ENCODE measurements at places on chromosomes 4 and X. TPM values are rescaled to one million over a fixed set of nuclear protein-coding genes. Genes with fewer than 3 reads are reported as not detected.

PDE5A gene
- 30.7 TPM for total RNA-seq

UGT2A1 gene
- not detected for total RNA-seq

- DNase-seq = no peak
These were observed 62.6 kb downstream of the SORCS2 start for GRCh38 chr4:7254736-7255487.

- no peak for DNase-seq
These were observed 39.2 kb downstream of the AFAP1 start for GRCh38 chr4:7900334-7900909.

- no peak for DNase-seq
These were observed 7.9 kb downstream of the HTRA3 start for GRCh38 chr4:8277356-8278008.

DNA sequence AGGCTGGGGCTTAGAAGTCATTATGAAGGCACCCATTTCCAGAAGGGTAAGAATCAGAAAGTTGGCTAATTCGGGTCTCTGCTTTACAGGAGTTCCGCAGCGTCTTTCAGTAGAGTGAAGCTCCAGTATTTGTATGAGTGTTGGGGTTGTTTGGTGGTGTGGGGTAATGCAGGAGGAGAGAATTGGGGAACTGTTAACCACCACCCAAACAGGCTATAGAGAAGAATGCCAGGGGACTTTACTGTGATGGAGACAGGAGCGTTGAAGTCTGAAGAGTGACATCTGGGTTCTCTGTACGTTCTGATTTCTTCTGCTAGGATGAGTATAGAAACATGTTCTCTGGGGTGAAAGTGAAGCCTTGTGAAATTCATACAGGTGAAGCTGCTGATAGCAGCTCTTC, 96.3 kb downstream of the TBL1X start:
- DNase-seq = no peak

DNA sequence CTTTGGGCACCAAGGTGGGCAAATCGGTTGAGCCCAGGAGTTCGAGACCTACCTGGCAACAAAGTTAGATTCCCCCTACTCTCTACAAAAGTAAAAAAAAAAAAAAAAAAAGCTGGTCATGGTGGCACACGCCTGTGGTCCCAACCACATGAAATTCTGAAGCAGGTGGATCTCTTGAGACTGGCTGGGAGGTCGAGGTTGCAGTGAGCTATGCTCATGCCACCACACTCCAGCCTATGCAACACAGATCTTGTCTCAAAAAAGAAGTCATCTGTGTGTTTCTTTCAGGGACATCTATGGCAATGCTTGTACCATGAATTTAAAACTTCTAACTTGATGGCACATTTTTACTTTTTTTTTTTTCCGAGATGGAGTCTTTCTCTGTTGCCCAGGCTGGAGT, 55.3 kb downstream of the UGT2A2 start:
- no peak for DNase-seq

- DNase-seq = no peak
These were observed 29.6 kb upstream of the CHRNA9 start for GRCh38 chr4:40305328-40306170.

DNA sequence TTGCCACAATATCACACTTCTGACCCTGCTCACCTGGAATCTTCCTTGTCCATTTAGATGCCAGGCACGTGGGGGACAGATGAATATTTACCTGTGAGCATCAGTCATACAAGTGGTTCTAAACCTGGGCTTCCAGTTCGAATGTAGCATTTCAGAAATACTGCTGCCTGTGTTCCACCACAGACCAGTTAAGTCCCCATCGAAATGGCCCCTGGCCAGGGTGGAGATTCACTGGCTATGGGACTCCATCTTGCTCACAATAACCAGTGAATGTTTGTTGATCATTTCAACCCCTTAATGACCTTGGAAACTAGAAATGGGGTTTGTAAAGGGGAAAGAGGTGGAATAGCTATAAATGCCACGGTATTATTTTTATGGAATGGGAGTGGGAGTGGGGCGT, 73.8 kb downstream of the CLDN34 start:
- DNase-seq = no peak

DNA sequence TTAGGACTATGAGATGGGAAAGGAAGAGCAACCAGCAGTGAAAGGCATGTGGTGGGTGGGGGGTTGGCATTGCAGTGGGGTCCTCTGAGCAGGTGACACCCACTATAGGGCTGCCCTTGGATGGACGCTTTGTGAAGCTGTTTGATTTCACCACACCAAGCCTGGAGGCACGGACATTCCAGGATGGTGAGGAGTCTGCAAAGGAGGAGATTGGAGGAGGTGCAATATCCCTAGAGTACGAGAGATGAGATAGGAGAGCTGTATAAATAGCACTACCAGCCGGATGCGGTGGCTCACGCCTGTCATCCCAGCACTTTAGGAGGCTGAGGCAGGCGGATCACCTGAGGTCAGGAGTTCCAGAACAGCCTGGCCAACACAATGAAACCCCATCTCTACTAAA, 42.3 kb downstream of the SHOX start:
- DNase-seq = no peak

DNA sequence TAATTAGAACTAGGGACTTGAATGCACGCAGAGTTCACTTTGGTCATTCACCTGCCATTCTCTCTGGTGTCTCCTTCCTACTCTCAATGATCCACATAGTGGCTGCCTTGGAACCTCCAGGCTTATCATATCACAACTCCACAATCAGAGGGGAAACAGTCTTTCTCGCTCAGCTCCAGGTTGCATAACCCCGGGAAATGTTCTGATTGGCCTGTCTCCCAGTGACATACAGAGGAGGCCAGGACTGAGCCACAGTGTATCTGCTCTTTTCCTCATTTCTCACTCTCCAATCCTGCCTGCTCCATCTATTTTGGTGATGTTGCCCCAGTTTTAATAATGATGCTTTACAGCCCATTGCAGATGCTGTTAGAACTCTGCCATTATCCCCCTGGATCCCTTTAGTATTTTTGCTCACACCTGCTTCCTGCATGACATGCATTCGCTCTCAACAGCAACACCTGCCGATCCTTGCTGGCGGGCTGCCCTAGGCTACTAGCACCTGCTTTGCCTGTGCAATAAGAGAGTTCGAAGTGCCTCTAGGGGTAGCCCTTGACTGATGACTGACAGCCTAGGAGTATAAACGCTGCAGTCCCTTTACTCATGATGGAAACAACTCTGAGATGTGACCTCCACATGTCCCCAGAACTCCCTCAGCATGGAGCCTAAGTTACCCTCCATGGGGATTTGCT, 211.3 kb upstream of the RPS6KA3 start:
- DNase-seq = peak; percentile 75

DNA sequence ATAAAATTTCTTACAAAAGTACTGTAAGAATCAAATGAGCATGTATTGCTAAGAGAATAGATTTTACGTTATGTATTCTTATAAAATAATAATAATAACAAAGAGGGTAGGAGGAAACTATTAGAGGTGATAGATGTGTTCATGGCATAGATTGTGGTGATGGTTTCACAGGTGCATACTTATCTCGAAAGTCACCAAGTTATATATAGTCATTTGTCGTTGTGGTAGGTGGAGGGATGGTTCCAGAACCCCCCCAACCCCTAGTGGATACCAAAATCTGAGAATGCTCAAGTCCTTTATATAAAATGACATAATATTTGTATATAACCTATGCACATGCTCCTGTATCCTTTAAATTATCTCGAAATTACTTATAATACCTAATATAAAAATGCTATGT, 36.7 kb upstream of the H2AZ1 start:
- no peak for DNase-seq

DNA sequence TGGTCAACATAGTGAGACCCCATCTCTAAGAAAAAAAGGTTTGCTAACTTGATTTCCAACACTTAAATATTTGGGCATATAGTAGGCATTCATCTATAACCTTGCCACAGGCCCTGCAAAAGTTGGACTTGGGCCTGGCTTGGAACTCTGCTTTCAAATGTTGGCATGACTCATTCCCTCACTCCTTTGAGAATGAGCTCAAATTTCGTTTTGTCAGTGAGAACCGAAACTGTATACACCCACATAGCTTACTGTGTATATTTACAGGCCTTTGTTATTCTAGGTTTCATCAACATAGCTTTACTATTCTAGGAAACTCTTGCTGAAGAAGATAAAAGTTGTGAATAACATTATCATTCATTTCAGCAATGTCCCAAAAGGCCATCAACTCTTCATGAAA, 88.7 kb upstream of the ELOVL6 start:
- DNase-seq = no peak

DNA sequence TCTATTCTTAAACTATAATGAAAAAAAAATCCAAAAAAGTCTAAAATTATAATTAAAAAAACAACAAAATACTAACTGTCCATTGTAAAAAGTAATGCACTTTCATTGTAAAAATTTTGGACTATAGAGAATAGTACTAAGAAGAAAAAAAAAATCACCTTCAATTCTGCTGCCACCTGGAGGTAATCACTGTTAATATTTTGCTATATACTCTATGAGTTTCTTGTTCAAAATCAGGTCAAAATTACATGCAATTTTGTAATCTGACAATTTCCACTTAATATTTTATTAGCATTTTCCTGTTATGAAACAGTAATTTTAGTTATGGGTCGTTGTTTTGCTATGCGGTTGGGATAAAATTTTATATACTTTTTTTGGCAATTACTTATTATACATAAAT, 62.0 kb downstream of the HTT start:
- DNase-seq = no peak
